Stimulated activated CD8-positive, alpha-beta memory T cell treated with anti-CD3 and anti-CD28 coated beads, Interleukin-12 subunit alpha, Interleukin-12 subunit beta, amount 100 ng/mL, for 4 hours (primary cell): ENCODE measurements at places on chromosomes 16 and 17.
A peak's percentile ranks its signal among the peaks of the same experiment; 100 is the strongest.

DNA sequence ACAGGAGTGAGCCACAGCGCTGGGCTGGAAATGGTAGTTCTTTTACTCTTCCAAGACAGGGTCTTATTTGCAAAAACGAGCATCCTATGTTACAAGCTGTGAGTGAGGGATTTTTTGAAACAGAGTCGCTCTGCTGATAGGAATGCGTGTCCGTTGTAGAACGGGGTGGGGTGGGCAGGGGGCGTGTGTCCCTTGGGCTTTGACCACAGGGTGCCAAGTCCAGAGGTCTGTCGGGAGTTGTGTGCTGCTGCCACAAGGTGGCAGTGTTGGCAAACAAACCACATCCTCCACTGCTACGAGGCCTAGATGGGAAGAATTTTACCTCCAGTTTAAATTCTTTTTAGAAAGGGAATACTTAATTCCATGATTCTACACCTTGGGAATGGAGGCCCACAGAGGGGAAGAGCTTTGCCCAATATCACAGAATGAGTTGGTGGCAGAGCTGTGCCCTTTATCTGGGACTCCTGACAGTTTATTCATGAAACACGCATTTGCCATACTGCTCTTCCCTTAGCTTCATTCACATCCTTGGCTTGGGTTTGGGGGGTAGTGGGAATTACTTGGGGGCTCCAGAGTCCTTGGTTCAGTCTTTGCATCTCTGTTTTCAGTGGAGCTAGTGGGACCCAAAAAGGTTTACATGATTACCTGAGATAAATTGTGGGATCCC lies 30.6 kb upstream of the ETV4 start:
- peak; percentile 29 for DNase-seq

- DNase-seq, result no peak
Observed at GRCh38 chr17:50467855-50468303, 801 bp downstream of the CHAD start.

DNA sequence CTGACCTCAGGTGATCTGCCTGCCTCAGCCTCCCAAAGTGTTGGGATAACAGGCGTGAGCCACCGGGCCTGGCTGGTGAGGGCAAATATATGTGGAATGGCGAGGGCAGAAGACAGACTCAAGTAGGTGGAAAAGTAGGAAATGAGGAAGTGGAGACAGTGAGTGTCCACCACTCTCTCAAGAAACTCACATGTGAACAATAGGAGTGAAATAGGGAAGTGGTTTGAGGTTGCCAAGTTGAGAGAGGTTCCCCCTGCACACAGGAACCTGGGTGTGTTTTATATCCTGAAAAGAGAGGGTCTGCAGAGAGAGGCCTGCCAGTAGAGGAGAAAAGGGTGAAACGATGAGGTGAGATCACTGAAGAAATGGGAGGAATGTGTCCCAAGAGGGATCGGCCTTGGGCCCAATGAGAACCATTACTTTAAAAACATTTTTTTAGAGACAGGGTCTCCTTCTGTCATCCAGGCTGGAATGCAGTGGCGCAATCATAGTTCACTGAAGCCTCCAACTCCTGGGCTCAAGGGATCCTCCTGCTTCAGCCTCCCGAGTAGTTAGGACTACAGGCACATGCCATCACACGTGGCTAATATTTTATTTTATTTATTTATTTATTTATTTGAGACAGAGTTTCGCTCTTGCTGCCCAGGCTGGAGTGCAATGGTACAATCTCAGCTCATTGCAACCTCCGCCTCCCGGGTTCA lies 17.1 kb upstream of the CORO1A start:
- DNase-seq, result no peak

DNA sequence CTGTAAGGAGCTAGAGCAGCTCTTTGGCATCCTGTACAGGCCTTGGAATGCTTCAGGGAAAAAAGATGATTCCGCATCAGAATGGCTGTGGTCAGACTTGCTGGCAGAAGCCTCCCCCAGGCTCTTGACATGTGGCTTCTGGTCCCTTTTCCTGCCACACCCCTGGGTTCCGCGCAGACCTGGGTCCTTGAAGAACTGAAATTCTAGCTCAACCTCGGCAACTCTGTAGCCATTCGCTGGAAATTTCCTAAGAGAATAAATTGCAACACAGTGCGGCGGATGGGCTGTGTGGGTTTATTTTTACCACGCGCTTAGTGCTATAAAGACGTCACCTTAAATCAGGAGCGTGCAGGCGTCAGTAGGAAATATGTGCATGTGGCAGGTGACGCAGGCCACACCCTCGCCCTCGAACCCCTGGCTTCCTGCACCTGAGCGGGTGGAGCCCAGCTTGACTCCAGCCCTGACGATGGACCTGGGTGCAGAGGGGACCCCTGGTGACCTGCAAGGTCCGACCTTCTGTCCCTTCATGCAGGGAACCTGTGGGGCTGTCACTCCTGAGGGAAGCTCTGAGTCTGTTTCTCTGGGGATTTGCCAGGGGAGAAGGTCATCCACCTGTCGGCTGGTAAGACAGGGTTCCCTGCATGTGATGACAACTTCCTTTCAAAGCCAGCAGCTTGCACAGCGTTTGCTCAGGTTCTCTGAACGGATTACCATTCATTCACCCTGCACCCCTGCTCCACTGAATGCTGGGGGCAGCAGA lies 46.3 kb downstream of the METRNL start:
- no peak for DNase-seq

DNA sequence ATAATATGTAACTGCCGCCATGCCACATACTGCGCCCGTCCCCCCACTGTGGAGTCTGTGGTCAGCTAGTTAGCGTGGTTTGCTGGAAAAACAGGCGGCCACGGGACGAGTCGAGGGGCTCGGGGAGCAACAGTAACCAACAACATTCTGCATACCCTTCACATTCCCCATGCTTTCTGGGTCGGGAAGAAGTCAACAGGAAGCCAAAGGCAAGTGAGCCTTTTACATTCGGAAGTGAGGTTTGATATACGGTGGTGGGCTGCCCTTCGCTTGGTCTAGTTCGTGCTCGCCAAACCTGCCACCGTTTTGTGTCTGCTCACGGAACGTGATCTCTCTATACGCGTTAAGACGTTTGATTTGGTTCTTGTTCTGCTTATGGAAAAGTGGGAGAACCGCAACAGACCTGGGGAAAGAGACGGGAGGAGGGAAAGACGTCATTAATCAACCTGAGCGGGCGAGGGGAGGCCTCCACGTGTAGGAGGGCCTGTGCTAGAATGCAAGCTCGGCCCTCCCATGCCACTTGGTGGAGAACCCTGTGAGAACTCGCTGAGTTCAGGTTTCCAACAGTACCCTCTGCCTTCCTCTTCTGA lies 28.9 kb upstream of the CFAP20 start:
- no peak for DNase-seq

DNA sequence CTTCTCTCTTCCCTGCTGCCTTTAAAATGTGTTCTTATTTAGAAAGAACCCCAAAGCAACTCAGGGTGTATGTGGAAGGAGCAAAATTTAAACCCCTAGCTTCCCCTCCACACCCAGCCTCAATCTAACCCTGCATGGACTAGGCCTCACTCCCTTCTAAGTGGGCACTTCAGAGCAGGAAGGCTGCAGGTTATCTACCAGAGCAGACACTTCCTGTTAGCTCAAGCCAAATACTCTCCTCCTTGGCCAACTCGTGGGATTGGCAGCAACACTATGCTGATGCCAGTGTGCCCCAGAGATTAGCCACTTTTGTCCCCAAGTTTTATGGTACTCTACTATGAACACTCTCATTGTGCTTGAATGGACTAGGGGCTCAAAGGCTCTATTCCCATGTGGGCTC lies 35.6 kb downstream of the CCDC42 start:
- no peak for DNase-seq

DNA sequence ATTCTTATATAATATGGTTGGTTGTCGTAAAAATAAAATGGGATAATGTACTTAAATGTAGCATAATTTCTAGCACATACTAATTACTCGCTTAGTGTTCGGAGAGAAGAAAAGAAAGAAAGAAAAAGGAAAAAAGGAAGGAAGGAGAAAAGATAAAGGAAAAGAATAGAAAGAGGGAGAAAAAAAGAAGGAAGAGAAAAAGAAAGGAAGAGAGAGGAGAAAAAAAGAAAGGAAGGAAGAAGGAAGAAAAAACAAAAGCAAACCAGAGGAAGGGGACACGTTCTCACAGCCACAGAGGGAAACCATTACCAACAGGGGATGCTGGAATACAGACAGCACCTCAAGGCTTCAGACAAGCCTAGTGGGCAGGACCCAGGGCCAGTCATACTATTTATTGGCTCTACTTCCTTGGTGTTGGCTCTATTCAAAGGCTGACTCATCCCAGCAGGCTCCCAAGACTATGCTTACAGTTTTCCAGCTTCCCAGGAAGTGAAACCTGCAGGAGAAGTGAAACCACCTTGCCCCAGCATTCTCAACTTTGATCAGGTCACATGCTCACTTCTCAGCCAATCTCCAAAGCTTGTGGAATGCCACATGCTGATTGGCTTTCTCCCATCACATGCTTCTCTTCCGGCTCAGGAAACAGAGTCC lies 273.5 kb upstream of the IRX5 start:
- DNase-seq, result no peak

DNA sequence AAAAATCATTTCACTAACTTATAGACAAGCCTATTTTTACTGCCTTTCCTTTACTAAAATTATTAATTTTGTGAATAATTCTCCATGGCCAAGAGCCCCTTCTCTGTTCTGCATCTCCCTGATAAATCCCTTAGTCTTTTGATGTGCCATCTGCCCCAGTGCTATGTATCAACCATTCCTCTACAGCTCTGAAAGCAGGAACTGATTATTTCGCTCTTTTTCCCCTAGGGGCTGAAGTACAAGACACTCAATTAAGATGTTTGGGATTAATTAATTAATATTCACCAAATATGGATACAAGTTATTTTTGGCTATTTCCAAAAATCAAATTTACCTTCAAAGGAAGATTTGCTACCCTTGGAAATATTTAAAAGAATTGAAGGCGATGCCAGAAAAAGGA lies 26.6 kb downstream of the SSH2 start:
- DNase-seq, result no peak

DNA sequence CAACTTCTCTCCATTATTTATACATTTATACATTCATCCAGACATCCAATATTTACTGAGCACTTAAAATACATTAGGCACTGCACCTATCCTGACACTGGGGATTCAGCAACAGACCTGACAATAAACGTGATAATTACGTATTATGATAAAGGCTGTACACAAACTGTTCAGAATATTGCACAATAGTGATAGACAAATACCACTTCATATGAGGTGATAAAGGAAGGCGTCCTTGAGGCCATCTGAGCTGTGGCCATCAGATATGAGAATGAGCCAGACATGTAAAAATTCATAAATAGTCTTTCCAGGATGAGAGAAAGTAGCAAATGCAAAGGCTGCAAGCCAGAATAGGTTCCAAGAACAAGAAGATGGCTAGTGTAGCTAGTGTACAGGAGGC lies 8.6 kb downstream of the USP32 start:
- no peak for DNase-seq

DNA sequence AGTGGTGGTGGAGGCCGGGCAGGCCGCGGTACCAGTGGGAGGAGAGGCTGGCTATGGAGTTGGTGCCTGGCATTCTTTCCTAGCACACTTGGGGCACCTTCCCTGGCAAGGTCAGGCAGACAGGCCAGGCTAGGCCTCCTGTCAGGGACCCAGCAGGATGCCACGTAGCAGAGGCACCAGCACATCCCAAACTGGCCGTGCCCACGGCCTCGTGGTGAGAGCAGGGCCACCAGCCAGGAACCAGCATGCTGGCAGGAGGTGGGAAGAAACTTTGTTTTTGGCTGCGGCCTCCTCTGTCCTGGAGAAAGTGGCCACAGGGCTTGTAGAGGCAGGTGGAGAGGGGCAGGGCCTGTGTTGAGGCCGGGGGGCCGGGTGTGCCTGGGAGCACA lies 57.6 kb upstream of the CBFA2T3 start:
- no peak for DNase-seq

DNA sequence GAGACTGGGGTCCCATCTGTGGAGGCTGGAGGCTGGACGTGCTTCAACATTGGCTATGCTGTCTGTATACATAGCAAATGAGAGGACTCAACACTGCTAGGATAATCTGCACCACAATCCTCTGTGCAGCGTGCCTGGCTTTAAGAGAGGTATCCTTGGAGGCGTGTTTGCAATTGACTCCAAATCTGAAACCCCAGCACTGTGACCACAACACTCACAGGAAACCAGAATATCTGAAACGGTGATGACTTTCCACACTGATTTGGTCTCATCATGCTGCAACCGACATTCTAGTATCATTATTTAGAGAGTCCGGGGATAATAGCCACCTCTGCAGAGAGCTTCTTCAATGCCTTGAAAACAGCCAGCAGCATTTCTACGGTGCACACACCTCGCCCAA lies 35.1 kb downstream of the TLE7 start:
- no peak for DNase-seq

DNA sequence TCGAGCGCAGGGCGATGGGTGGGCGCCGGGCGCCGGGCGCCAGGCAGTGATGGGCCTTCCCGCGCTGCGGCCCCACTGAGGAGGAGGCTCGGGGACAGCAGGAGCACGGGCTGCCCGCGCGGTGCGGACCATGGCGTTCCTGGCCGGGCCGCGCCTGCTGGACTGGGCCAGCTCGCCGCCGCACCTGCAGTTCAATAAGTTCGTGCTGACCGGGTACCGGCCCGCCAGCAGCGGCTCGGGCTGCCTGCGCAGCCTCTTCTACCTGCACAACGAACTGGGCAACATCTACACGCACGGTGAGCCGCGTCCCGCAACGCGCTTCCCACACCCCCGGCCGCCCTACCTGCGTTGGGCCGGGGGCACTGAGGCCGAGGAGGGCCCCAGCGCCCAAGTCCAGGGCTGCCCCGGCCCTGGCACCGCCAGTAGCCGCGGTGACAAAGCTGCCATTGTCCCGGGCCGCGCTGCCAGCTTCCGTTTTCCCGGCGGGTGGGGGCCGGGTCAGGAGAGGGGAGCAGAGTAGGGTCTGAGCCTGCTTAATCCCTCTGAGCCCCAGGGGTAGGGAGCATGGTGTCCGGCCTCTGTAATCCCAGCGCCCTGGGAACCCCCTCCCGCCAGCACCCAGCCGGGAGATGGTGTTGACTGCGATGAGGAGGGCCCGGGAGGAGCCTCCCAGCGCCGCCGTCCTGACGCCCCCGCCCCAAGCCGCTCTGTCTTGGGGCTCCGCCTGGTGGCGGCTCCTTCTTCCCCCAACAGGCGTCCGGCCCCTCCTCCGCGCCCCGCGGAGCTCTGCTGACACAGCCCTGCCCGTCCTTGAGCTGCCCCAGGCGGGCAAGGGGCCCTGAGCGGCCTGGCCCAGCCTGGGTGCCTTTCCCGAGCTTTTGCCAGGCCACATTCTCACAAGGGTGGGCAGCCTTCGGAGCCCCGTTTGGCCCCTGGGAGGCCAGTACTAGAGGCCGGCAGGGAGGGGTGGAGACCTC lies 685 bp downstream of the PAQR4 start:
- DNase-seq, result peak; percentile 45

- DNase-seq, result no peak
Observed at GRCh38 chr16:24493821-24494220, 45.5 kb upstream of the RBBP6 start.

- DNase-seq, result no peak
Observed at GRCh38 chr16:68790944-68791343, 52.4 kb upstream of the TANGO6 start.

GRCh38 chr17:27976331-27976730 lies 66.1 kb upstream of the NLK start:
- no peak for DNase-seq
